ENCODE measurements at places on chromosomes 3 and 15.

DNA sequence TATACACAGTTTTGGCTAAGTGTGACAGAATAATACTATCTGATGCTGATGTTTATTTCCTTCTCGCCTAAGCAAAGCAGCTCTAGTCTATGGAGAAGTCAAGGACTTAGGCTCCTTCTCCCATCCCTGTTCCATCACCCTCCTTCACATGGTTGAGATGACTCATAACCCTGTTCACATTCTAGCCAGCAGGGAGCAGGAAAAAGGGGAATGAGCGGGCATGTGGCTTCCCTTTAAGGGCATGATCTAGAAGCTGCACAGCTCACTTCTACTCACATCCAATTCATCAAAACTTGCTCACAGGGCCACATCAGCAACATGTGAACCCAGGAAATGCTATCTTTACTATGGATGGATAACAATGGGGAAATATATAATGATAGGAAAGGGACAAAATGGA, 40.9 kb downstream of the CBLB start:
- DNase-seq: no peak

- peak; percentile 30 for DNase-seq
These were observed 76.9 kb downstream of the RHCG start for GRCh38 chr15:89419370-89419984.

- DNase-seq: peak; percentile 18
These were observed 1.7 kb upstream of the SLC2A2 start for GRCh38 chr3:171028025-171028778.

GRCh38 chr15:101523560-101523940, 34.0 kb upstream of the PCSK6 start:
- DNase-seq: peak; percentile 84

DNA sequence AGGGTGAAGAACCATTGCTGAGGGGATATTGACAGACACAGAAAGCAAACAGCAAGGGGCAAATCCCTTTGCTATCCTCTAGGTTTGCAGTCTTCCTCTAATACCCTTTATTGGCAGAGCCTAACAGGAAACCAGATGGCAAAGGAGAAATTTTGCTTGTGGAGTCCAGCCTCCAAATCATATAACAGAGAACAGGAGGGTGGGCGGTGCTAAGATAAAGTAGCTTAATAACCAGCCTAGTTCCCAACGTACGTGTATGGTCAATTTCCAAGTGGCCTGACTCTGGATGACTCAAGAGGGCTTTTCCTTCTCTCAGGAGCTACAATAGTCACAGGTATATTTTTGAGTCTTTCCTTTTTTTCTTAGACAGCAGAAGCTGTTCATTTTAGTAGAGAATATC, 404.5 kb downstream of the PDCD6IP start:
- DNase-seq: no peak

- no peak for DNase-seq
These were observed 65.5 kb downstream of the MEF2A start for GRCh38 chr15:99631255-99631654.
